ENCODE measurements at places on chromosomes 6 and 20.

- DNase-seq = no peak
Observed at GRCh38 chr20:8127553-8128255, 4.4 kb upstream of the PLCB1 start.

- no peak for DNase-seq
Observed at GRCh38 chr20:23255716-23256385, 94.7 kb upstream of the NXT1 start.

- DNase-seq = no peak
Observed at GRCh38 chr20:20331156-20331555, 36.7 kb upstream of the INSM1 start.

DNA sequence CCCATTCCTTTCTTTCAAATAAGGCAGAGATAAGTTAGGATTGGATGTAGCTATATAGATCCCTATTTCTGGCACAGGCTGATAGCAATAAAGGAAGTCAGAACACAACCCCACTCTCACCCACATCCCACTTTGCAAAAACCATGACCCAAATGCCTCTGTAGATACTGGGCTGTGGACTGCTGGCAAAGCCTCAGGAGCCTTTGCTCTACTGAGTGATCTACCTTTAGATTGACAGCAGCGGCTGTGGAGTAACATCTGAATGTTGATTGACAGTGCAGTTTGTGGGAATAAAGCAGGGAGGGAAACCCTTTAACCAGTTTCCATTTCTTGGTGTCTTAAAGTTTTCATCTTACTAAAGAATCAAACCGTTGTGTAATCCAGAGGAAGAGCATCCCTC is 6.7 kb upstream of the TMEM30A start:
- no peak for DNase-seq

DNA sequence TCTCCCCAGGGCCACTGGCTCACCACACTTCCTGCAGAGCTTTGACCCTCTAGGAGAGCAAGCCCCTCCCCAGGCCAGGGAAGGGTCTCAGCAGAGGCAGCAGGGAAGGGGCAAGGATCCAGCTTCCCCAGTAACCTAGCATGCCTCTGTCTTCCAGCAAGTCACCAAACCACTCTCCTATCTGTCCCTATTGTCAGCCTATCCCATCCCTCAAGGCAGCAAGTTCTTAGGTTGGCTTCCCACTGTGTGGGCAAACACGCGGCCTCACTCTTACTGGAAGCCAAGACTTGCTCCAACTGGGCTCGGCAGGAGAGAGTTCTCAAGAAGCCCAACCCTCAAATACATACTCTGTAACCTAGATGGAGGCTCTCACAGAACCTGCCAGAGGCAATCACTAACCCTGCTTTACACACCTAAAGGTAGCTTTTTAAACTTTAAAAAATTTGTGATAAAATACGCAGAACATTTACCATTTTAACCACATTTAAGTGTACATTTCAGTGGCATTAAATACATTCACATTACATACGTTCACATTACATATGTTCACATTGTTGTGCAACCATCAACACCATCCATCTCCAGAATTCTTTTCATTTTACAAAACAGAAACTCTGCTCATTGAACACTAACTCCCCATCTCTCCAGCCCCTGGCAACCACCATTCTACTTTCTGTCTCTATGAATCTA is 58.5 kb downstream of the MRPL14 start:
- DNase-seq = no peak

DNA sequence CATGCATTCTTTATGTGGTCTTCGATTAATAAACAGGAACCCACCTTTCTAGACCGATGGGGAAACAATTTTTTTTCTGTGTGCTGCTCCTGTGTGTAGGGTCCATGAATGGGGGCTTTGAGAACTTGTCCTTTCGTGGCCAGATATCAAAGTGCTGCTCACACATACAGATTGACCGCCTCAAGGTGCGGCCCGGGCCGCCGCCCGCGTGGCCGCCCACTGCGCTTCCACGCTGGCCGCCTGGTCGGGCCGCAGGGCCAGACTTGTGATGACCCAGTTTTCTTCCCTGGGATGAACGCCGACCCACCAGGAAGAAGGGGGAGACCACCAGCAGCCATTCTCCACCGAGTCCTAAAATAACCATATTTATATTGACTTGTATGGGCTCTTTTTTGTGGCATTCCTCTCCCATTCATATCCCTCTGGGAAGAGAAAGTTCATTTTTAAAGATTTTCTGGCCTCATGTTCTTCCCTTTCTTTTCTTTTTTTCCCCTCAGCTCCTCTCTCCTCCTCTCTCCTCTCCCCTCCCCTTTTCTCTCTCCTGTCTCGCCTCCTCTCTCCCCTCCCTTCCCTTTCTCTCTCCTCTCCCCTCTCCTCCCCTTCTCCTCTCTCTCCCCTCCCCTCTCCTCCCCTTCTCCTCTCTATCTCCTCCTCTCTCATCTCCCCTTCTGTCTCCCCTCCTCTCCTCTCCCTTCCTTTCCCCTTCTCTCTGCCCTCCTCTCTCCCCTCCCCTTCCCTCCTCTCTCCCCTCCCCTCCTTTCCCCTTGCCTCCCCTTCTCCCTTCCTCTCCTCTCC is 264.8 kb upstream of the SUPT3H start:
- no peak for DNase-seq

- DNase-seq = no peak
Observed at GRCh38 chr6:113018351-113019151, 671.4 kb downstream of the RFPL4B start.

GRCh38 chr20:40056171-40056570 is 632.9 kb downstream of the MAFB start:
- DNase-seq = no peak

- no peak for DNase-seq
Observed at GRCh38 chr6:2194643-2195042, 50.8 kb downstream of the GMDS start.

DNA sequence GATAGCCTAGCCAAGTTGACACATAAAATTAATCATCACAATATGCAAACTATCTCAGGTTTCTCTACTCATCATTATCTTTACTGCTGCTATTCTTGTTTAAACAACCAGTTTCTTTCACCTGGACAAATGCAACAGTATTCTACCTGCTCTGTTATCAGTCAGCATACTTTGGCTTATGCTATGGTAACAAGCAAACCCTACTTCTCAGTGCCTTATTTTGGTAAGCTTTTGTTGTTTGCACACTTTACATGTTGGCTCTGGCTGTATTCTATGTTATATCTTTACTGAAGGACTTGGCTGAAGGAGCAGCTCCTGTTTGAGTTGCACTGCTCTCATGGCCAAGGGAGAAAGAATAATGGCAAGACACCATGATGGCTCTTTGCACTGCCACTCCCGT is 463.1 kb downstream of the EPM2A start:
- DNase-seq = no peak

GRCh38 chr6:142501795-142502194 is 200.0 kb downstream of the ADGRG6 start:
- no peak for DNase-seq

DNA sequence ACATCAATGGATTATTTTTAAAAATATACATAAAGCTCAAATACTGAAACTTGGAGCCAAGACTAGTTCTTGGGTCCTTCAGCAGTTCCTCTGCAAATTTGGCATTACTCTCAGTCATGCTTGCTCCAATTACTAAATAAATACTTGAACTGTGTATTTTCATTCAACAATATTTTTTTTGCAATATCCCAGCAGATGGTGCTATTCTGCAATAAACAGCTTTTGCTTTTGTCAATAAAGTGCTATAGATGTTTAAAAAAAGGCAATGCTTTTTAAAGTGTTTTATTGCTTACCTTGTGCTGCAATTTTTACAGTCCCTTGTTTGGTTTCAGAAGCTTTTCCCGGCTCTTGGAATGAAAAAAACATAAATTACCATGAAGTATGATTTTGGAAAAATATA is 243.4 kb downstream of the TRDN start:
- DNase-seq = no peak

- DNase-seq = no peak
Observed at GRCh38 chr6:21912151-21912832, 318.7 kb downstream of the SOX4 start.
